ENCODE measurements at places on chromosomes 13 and 19. TPM values are rescaled to one million over a fixed set of nuclear protein-coding genes. Genes with fewer than 3 reads are reported as not detected.

Gene VAV1
- total RNA-seq = 0.36 TPM

Gene LILRA1
- not detected for total RNA-seq

Gene PPFIA3
- total RNA-seq = 1.1 TPM

Gene C1QTNF9B
- not detected for total RNA-seq

Gene KBTBD6
- total RNA-seq = 9.0 TPM

Gene ZNF8
- total RNA-seq = 8.8 TPM

Gene ZNF723
- total RNA-seq = not detected

Gene IGFL4
- not detected for total RNA-seq

Gene TINCR
- under 0.01 TPM for total RNA-seq

Gene ZNF222
- 6.8 TPM for total RNA-seq

Gene SLITRK6
- 0.29 TPM for total RNA-seq

Gene INAFM1
- 4.4 TPM for total RNA-seq

Gene PCCA
- total RNA-seq = 40.5 TPM

Gene ZNF439
- total RNA-seq = 8.7 TPM

Gene ZNF546
- 8.7 TPM for total RNA-seq

Gene ZNF135
- 8.3 TPM for total RNA-seq

Gene KLK12
- total RNA-seq = not detected

Gene COL4A1
- total RNA-seq = 412 TPM

Gene TNNI3
- not detected for total RNA-seq

Gene NXNL1
- not detected for total RNA-seq

Gene FKRP
- 18.0 TPM for total RNA-seq

Gene LYPD3
- 0.88 TPM for total RNA-seq

Gene PEG3
- 1.2 TPM for total RNA-seq

Gene C19orf73
- total RNA-seq = not detected

Gene PRKCG
- under 0.01 TPM for total RNA-seq

Gene NUMBL
- total RNA-seq = 26.8 TPM

Gene LILRB2
- total RNA-seq = not detected

Gene CYP4F8
- total RNA-seq = not detected

Gene SMIM24
- not detected for total RNA-seq

Gene MCEMP1
- not detected for total RNA-seq

Gene GAS6
- 417 TPM for total RNA-seq

Gene KCTD12
- total RNA-seq = 56.0 TPM

Gene SBK3
- total RNA-seq = not detected

Gene PABPC3
- under 0.01 TPM for total RNA-seq

Gene CKAP2
- total RNA-seq = 15.9 TPM

Gene MBD3L3
- not detected for total RNA-seq

Gene BRME1
- 0.59 TPM for total RNA-seq

Gene LGALS14
- total RNA-seq = not detected

Gene ZNF582
- 2.2 TPM for total RNA-seq

Gene ZNF772
- total RNA-seq = 22.1 TPM

Gene TIMM44
- total RNA-seq = 52.5 TPM

Gene JSRP1
- 0.72 TPM for total RNA-seq

Gene CERS1
- total RNA-seq = 0.36 TPM

Gene SPRY2
- total RNA-seq = 6.5 TPM

Gene JUNB
- 93.0 TPM for total RNA-seq

Gene BSG
- total RNA-seq = 291 TPM

Gene PBX4
- total RNA-seq = 0.36 TPM

Gene HSD11B1L
- total RNA-seq = 14.8 TPM

Gene GRIN2D
- under 0.01 TPM for total RNA-seq

Data from osteoblast (primary cell).